ENCODE measurements at places on chromosomes 7 and 10.

DNA sequence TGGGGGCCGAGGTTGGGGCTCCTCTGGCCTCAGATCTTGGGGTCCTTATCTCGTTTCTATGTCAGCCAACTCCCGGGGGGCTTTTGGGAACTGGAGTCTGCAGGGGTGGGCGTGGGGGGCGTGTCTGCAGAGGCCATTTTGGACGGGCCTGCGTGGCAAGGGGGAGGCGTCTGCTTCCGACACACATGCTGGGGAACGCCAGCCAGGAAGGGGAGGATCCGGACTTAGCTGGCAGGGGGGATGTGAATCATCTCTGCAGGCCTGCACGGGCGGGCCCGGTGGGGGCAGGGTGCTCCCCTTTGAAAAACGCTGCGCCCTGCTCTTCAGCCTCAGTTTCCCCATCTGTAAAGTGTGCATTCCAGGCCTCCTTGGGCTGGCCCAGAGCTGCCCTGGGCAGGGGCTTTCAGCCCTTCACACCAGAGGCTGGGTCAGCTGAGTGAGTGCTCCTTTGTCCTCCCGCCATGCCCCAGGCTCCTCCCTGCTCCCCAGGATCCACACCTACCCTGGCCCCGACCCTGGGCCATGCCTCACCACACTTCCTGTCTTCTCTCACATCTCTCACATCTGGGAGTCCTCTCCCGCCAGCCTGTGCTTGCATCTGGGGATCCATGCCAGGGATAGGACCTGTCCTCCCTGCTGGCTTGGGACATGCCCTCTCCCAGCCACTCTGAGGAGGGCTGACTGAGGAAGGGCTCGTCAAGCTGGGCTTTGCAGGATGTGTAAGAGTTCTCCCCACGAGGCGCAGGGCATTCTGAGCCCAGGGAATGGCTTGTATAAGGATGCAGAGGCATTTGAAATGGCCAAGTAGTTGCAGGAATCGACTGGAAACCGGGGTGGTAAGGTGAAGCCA lies 172.6 kb upstream of the TNRC18 start:
- DNase-seq = no peak

DNA sequence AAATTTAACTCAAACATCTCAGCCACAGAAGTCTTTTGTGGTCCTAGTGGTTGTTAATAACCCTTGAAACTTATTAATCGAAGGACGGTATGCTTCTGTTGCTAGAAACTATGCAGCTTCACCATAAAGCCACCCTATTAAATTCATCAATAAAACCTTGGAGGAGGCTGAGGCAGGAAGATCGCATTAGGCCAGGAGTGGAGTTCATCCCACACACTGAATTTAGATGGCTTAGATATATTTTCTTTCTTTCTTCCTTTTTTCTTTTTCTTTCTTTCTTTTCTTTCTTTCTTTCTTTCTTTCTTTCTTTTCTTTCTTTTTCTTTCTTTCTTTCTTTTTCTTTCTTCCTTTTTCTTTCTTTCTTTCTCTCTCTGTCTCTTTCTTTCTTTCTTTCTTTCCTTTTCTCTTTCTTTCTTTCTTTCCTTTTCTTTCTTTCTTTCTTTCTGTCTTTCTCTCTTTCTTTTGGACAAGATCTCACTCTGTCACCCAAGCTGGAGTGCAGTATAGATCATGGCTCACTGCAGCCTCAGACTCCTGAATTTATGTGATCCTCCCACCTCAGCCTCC lies 30.9 kb upstream of the CASD1 start:
- no peak for DNase-seq

GRCh38 chr7:64999165-65000004 lies 7.1 kb downstream of the ERV3-1 start:
- DNase-seq = no peak

- no peak for DNase-seq
Observed at GRCh38 chr10:88379575-88379974, 203.5 kb downstream of the RNLS start.

GRCh38 chr7:99061001-99061776 lies 82.7 kb downstream of the SMURF1 start:
- DNase-seq = no peak

GRCh38 chr7:112358513-112358912 lies 91.7 kb upstream of the IFRD1 start:
- DNase-seq = no peak

- no peak for DNase-seq
Observed at GRCh38 chr10:59373071-59373470, 10.7 kb upstream of the FAM13C start.

GRCh38 chr7:135392701-135393100 lies 117.2 kb downstream of the CNOT4 start:
- no peak for DNase-seq

DNA sequence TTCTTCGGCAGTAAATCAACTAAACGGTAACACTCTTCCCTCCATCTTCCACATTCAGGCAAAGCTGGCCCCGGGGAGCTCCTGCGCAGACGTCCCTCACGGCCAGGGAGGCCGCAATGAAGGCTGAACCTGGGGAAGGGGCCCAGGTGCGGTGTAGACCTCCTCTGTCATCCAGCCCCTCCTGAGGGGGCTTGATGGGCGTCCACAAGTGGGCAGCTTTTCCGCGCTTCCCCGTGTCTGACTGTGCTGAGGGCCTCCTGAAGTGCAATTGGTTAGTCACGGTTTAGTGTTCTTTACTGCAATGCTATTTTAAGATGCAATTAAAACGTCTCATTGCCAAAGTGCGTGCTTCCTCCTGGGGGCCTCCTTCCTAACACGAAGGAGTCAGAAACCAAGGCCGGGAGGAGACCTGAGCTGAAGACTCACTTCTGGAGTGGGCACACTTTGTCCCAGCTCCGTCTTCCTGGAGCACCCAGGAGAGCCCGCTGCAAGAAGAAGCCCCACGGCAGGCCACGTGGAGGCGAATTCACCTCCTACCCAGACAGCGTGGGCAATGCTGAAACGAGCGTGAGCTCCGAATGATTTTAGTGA lies 173.3 kb downstream of the ELFN1 start:
- no peak for DNase-seq

DNA sequence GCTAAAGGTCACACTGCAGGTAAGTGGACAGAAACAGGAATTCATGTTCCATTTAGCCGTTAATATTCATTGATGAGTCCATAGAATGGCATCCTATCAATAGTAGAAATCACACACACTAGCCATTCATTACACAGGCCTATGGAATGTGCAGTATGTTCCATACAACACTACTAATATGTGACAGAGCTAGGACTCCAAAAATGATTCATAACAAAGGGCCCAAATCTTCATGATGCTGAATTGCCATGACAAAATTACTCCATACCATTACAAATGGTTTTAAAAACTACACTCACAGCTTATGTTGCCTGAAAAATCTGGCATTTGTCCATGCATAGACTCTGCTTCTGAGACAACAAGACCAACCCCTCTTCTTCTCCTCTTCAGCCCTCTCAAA lies 549.1 kb downstream of the XPNPEP1 start:
- DNase-seq = no peak

GRCh38 chr10:20005638-20006037 lies 189.4 kb downstream of the PLXDC2 start:
- no peak for DNase-seq

- no peak for DNase-seq
Observed at GRCh38 chr7:158365267-158365666, 222.4 kb downstream of the PTPRN2 start.

DNA sequence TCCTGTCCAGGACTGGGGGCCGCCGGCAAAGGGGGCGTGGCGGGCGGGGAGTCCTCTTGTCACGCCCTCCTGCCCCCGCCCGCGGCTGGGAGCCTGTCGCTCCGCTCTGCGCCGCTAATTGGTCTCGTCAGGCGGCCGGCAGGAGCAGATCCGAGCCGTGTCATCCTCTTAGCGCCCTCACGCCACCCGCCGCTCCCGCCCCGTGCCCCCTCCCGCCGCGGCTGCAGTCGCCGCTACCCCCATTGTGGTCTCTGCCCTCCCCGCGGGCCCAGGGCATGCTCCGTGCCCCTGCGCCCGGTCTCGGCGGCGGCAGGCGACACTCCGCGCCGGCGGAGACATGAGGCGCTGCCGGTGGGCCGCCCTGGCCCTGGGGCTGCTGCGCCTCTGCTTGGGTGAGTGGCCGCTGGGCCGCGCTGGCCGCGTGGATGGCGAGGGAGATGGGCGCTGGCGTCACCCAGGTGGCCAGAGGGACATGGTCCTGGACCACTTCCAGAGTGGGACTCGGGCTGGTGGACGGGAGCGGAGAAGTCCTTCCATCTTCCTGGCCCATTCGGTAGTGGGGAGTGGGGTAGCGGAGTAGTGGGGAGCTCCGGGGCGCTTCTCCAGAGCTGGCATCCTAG lies at the start of gene CDHR1:
Gene CDHR1, plus strand, starts transcription at position 114 of the 620 bp plus-strand sequence. Its CDS starts 224 bp downstream, at position 338.
- DNase-seq = no peak
